IMR-90 (cell line): ENCODE measurements at places on chromosomes 16 and 17. TPM values are rescaled to one million over a fixed set of nuclear protein-coding genes. Genes with fewer than 3 reads are reported as not detected.

Gene C17orf107
- 0.54 and 0.56 TPM in 2 replicates for total RNA-seq

Gene NDE1
- total RNA-seq: 29.2 and 34.4 TPM in 2 replicates

GRCh38 chr17:82845163-82845807 lies 5.5 kb upstream of the ZNF750 start:
- DNase-seq: no peak

DNA sequence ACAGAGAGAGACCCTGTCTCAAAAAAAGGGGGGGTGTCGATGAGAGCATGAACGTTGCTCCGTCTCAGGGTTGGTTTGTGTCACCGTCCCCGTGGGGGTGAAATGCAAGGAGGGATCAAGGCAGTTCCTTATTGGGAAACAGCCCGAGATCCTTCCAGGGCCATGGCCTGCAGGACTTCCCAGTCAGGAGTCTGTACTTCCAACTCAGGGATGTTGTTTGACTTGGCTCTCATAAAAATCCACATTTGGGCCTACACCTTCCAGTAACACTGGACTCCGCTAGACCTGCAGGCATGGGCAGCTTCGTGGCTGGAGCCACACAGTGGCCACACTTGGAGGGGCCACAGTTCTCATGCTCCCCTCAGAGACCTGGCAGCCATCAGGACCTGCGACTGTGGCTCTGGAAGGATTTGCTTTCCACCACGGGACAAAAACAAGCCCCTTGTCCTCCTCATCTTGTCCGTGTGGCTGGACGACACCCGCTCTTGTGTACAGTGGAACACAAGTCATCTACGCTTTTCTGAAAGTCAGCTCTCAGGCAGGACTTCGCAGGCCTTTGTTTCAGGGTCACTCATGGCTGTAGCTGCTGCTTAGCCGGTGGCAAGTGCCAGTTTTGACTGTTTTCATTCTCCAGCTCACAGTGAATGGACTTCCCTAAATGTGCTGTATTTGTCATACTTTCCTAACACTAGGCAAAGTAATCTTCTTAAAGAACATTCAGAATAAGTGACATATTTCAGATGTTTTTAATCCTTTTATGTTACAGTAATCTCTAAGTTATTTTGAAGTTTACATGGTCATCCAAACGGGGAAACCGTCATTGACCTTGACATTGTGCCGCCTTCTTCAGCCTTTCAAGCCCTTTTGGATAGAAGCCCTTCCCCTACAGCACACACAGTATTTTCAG lies 24.2 kb upstream of the IL17C start:
- peak; percentile 45 for DNase-seq

- no peak for DNase-seq
Observed at GRCh38 chr16:58063377-58064076, 38.0 kb downstream of the MMP15 start.

DNA sequence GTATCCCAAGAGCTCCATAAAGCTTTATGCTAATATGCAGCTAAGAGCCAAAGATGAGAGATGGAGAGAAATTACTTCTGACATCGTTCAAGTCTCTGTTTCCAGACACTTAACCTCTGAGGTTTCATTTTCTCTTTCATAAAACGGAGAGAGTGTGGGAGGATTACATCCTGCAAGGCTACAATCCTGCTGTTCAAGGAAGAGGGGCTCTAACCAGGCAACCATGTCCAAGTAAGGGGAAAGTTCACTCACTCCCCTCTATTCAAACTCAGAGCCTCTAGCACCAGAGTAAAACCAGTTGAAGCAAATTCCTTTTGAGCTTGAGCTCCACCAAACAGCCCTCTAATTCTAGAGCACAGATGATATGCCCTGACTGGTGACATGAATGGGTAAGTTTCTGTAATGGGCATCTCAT lies 397.4 kb downstream of the NPIPA8 start:
- DNase-seq: no peak
